ENCODE measurements at places on chromosomes 2 and 18.

GRCh38 chr2:41610501-41611190 is 437.2 kb upstream of the PKDCC start:
- DNase-seq, result no peak

- DNase-seq, result no peak
Observed at GRCh38 chr2:174336501-174337336, 2.0 kb downstream of the SP9 start.

- no peak for DNase-seq
Observed at GRCh38 chr18:59123588-59124369, 15.9 kb upstream of the SEC11C start.

GRCh38 chr18:3482258-3482657 is 32.3 kb downstream of the TGIF1 start:
- no peak for DNase-seq

- DNase-seq, result no peak
Observed at GRCh38 chr2:48306409-48307284, 223.3 kb upstream of the STON1 start.

- DNase-seq, result no peak
Observed at GRCh38 chr18:5415665-5416064, 120.1 kb upstream of the ZBTB14 start.

GRCh38 chr2:159515441-159515840 is 100.9 kb downstream of the BAZ2B start:
- no peak for DNase-seq

DNA sequence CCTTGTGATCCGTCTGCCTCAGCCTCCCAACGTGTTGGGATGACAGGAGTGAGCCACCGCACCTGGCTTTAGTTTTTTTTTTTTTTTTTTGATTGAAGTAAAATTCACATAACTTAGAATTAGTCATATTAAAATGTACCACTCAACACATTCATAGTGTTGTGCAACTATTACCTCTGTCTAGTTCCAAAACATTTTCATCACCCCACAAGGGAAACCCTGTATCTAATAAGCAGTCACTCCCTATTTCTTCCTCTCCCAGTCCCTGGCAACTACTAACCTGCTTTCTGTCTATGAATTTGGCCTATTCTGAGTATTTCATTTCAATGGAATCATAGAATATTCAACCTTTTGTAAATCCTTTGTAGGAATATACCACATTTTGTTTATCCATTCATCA is 123.9 kb upstream of the FAM117B start:
- DNase-seq, result no peak

GRCh38 chr2:135163306-135163705 is 111.2 kb downstream of the RAB3GAP1 start:
- no peak for DNase-seq

GRCh38 chr2:135773319-135773718 is 31.7 kb downstream of the UBXN4 start:
- DNase-seq, result no peak

DNA sequence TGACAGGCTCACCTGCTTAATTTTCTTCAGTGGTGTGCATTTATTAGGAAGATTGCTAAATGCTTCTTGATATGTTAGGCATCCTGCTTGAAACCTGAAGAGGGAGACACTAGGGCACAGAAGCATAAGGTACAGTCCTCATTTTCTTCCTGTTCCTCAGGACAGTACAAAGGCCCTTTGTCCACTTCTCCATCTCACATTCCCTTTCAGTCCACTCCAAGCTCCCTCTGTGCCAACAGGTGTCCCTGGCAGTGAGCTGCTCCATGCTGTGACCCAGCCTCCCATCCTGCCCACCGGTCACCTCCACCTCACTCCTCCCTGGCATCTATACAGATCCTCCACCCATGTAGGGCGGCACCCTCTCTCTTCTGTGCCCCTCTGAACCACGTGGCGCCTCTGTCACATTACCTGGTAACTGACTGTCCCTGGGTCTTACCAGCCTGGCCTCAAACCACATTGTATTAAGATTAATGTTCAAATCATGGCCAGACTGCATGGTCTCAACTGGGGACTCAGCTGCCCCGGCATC is 162.8 kb downstream of the VAPA start:
- DNase-seq, result no peak

GRCh38 chr18:32258148-32258547 is 68.3 kb downstream of the MEP1B start:
- DNase-seq, result no peak

- no peak for DNase-seq
Observed at GRCh38 chr2:211944572-211944971, 594.0 kb downstream of the ERBB4 start.

DNA sequence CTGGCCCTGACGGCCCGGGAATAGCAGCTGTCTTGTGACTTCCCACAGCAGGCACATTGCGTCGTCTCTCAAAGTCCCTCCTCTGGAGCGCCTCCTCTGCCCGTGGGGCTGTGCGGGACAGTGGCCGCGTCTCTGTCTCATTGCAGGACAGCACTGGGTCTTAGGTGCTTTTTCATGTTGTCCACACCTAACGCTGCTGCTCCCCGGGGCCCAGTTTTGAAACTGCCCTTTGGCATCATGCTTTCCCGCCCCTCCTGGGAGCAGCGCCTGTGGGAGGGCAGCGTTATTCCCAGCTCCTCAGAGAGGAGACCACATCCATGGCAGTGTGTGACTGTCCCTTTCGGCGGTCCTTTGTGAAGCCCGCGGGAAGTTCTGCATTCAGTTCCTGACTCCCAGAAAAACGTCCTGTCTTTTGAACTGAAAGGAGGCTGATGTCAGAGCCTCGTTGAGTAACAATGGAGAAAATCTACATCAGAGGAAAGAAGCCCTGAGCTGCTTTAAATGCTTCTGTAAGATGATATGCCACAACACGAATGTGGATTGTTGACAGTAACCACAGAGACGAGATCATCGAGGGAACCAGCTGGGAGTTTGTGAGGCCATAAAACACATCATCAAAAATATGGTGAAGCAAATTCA is 226.0 kb downstream of the FAM210A start:
- DNase-seq, result no peak

DNA sequence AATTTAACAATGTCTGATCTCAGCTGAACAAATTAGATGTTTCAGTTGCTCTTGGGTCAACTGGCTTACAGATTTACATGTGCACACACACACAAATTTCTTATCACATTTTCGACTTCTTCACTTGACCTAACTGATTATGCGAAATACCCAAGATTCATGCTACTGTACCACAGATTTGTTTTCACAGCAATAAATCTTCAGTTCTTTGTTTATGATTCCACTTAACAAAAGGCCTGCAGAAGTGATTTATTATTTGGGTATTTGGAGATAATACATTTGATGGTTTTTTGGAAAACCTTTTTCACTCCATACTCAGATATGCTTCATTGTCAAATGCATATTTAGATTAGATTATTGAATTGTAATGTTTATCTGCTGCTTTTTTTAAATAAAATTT is 129.0 kb downstream of the GALNT1 start:
- no peak for DNase-seq

DNA sequence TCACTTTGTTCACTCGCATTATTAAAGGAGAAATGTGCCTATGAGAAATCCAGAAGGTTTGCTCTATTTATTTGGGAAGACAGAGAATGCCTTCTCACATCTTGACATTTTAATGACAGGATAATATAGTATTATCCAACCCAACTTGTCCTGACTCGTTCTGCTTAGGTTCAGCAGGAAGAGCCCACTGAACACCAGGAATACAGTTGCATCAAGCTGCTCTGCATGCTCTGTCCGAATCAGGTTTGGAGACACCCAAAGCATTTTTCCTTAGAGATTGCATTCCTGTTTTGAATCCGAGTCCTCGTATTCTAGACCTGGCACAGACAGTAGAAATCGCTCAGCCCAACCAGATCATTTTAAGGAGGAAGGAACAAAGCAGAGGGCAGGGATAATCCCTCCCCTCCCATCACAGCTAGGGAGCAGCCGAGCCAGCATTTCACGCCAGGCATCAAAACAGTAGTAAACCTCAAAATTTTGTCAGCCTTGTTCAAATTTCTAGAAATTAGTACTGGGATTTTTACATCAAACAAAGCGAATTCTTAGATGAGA is 837.4 kb upstream of the ID2 start:
- DNase-seq, result no peak

DNA sequence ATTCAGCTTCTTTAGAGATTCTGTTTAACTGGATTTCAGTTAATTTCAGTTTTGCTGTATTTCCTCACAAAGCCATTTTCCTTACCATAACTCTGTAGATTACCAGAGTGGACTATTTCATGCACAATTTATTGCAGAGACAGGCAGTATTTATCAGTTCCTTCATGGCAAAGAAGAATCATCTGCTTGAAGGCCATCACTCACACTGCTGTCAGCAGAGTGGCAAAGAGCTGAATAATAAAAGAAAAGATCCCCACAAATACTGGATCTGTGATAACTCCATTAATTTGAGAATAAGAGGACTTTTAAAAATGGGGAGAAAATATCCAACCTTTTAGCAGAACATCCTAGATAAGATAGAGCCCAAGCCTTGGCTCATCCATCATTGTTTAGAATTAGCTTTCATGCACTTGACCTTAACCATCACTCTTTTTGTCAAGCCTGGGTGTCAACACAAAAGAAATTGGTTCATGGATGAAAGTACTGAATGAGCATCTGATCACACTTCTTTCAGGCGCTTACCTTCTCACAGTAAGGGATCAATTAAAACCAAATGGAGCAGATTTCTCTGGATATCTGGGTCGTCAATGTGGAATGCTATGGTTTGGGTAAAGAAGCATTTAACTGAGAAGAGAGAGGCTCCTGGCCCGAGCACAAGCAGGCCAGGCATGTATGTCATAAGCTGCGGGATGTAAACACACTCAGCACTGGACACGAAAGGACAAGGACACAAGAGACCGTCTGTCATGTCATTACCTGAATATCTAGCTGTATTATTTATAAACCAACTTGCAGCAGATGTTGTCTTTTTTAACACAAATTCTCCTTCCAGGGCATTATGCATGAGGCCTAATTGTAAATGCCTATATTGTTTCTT is 376.2 kb downstream of the ZNF521 start:
- no peak for DNase-seq

DNA sequence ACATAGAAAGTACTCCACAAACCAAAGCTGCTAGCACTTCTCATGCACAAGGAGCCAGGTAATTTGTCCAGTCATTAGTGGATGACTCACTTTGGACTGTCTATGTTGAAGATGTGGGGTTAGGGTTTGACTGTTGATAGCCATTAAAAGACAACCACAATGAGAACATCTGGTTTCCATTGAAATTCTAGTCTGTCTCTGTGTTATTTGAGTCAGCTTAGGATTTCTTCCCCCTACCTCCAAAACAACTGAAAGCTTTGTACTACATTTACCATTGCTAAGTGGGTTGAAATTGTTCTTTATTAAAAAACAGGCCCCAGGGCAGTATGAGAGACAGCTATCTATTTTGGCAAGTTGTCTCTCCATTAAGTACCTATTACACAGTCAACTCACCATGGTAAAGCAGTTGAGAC is 50.2 kb upstream of the ANKRD44 start:
- DNase-seq, result no peak

DNA sequence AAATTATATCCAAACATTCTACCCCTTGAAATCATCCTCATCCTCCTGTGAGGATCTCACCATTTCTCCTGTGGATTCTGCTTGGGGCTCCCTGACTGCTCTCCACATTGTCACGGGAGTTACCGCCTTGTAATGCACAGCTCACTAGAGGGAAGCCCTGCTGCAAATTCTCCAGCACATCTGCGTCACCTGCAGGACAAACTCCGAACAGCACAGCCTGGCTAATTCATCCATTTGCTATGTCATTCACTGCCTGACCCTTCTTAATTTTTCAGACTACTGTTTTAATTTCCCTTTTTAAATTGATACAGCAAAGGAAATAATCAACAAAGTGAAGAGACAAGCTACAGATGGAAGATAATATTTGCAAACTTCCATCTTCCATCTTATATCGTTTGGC is 627.4 kb downstream of the FBXO15 start:
- no peak for DNase-seq
